CD8-positive, alpha-beta memory T cell (primary cell): ENCODE measurements at places on chromosomes 5 and 9.

DNA sequence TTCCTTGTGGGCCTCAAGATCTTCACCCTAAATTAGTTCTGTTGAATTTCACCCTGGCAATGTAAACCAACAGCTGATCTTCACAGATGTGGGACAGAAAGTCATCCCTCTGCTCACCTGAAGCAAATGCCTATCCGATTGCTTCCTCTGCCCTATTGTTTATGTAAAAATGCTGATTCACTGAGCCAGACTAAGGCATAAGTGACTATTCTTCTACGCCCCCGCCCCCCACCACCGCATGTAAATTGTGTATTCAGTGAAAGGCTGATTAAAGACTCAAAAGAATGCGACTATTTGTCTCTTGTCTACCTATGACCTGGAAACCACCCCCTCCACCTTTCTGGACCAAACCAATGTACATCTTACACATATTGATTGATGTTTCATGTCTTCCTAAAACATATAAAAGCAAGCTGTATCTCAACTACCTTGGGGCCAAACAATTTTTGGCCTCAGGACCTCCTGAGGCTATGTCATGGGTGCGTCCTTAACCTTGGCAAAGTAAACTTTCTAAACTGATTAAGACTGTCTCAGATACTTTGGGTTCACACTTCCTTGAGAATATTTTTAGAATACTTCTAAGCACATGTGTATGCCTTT, 129.7 kb upstream of the BOD1 start:
- no peak for DNase-seq

DNA sequence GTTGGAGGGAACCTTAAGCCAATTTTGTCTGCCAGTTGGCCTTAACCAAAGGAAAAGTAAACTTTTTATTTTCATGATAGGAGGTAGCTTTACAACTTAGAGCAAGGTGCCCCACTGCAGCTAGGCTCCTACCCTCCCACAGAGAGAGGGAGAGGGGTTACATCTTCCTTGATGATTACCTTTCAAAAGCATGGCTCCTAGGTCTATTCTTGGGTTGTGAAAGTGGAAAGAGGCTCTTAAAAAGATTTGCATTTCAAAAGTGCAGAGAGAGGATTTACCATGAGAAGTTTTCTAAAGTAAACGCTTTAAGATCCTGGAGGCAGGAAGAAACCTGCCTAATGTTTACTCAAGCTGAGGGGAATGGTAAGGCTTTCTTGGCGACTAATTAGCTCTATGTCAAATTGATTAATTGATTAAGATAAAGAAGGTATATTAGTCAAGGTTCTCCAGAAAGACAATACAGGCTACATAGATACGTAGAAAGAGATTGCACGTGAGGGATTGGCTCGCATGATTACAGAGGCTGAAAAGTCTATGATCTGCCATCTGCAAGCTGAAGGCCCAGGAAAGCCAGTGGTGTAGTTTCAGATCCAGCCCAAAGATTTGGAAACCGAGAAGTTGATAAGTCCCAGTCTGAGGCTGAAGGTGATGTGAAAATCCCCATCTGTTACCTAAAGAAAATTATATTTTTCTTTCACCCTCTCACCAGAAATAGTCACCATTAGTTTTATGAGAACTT, 333.8 kb upstream of the CTNND2 start:
- no peak for DNase-seq

DNA sequence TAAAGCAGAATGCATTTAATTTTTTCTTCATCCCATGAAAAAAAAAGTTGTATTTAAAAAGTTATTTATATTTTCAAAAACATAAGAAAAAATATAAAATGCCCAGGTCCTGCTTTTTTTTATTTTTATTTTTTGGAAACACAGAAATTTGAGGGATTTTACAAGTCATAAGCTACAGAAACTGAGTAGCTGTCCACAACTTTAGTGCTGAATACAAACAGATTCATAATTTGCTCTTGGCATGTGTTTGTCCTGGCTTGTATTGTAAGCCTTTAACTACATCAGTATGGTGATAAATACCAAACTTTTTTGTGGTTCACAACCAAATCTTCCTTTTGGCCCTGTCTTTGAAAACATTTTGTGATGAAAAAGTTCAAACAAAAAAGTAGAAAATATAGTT, 7.5 kb upstream of the PLCXD3 start:
- no peak for DNase-seq

DNA sequence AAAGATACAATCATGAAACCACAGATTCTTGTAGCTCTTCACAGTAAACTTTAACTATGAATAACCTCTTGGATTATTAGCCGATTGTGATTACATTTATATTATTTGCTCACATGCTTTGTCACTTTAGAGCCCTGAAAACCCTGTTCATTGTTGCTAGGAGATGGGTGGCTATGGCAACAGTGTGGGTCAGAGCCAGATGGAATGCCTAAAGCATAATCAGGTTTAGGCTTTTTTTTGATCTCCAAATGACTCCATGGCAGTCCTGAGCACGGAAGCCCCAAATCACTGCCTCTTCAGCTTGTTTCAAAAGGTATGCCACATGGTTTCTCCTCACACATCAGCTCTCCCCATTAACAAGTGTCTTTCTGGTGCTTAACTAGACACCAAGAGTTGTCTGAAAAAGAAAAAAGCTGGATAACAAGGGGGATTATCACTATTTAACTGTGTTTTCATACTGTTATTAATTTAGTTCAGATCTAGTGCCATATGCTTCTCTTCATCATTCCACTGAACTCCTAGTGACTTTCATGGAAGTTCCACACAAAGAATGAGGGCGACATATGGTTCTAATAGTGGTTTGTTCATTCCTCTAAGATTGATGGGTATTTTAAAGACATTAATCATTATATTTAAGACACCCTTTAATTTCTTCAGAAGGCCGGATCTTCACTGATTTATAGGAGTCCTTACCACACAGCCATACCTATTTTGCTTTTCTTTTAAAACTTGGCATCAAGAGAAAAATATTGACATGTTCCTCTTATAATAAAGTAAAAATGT, 88.8 kb upstream of the PAM start:
- DNase-seq, result no peak

- no peak for DNase-seq
Observed at GRCh38 chr5:133278317-133278716, 226.5 kb downstream of the HSPA4 start.

DNA sequence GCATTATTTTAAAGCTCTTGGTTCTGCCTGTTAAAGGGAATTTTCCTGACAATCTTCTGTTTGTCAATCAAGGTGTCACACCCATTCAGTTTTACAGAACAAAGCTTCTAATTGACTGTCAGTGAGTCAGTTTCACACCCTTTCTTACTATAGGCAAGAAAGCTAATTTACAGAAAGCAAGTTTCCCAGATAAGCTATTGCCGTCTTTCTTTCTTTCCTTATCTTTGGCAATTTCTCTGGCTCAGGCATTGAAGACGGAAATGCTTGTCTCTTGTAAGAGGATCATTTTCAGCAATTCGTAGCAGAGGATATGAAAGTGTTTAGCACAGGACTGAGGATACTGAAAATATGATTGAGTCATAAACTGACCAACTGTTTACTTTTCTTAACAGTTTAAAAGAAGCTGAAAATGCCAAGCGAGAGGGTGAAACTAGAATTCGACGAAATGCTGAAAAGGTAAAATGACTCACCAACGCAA, 27.0 kb downstream of the SPINK5 start:
- no peak for DNase-seq

DNA sequence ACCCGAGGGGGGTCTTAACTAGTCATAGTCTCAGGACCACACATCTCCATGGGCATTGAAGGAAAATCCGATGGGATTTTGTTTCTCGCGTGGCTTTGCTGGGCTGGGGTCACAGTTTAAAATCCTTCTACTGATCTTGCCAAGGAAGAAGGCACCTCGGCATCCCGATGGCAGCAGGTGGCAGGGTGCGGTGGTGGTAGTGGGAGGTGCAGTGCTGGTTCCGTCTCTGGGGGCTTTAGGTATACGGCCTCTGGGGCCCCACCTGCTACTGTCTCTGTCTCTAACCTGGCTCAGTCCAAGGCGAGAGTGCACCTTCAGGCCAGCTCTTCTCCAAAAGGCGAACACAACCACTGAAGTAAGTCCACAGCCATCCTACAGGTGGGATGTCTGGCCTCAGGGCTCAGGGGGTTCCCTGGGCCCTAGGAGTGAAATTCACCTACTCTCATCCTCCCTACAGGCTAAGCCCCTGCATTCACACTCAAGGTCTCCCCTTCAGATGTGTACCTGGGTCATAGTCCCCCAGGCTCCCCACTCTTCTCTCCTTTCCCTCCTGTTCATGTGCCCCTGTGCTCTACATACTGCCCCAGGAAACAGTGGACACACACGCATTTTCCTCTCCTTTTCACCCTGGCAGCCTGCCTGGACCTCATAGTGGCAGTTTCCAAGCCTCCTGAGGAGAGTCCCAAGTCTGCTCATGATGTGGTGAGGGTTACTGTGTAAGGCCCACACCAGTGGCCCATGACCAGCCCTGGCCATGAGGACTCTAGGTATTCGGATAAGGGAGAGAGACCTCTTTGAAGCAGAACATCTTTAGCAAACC, 736 bp upstream of the FCN2 start:
- no peak for DNase-seq

DNA sequence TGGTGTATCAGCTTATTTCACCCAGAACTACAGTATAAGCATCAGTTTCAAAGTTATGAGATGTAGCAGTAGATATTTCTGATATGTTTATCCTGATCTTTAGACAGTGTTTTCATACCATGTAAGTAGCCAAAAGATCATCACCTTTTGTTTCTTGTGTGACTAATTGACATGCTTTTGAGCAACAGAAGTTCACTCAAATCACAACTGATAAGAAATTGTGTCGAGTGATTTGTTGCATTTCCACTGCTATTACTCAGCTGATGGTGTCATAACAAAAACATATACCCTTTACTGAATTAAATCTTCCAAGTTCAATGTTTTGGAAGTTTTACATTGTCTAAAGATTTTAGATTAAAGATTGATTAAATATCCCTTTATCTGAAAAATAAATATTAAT, 324.5 kb downstream of the TUSC1 start:
- no peak for DNase-seq

- DNase-seq, result no peak
Observed at GRCh38 chr5:177495243-177496060, 2.0 kb downstream of the PDLIM7 start.
